ENCODE measurements at places on chromosomes 12 and 14. TPM values are rescaled to one million over a fixed set of nuclear protein-coding genes. Genes with fewer than 3 reads are reported as not detected.

The RAPGEF3 gene
- 6.7 TPM for total RNA-seq

The PPP1R36 gene
- 0.26 TPM for total RNA-seq

The APOF gene
- total RNA-seq, result not detected

The CD163L1 gene
- total RNA-seq, result 0.35 TPM

The FCF1 gene
- 33.1 TPM for total RNA-seq

The IFT43 gene
- 23.7 TPM for total RNA-seq

The GNB3 gene
- 1.8 TPM for total RNA-seq

The SSTR1 gene
- 0.23 TPM for total RNA-seq

The CLEC9A gene
- not detected for total RNA-seq

The KRR1 gene
- total RNA-seq, result 68.4 TPM

The GRIP1 gene
- total RNA-seq, result 8.4 TPM

The DNAJC22 gene
- 12.9 TPM for total RNA-seq

The VASH1 gene
- total RNA-seq, result 1.8 TPM

The RPL10L gene
- not detected for total RNA-seq

The IFT81 gene
- 7.2 TPM for total RNA-seq

The RHEBL1 gene
- 5.0 TPM for total RNA-seq

The MCRS1 gene
- total RNA-seq, result 95.8 TPM

The ASCL4 gene
- not detected for total RNA-seq

The RNASE4 gene
- 8.5 TPM for total RNA-seq

The TPH2 gene
- total RNA-seq, result not detected

The KLHL33 gene
- 0.17 TPM for total RNA-seq

The RPS6KL1 gene
- total RNA-seq, result 17.9 TPM

The SERPINA10 gene
- total RNA-seq, result not detected
